ENCODE measurements at places on chromosomes 4 and X.

- DNase-seq: no peak
Measured at GRCh38 chr4:55469979-55470378, 74.2 kb downstream of the TMEM165 start.

DNA sequence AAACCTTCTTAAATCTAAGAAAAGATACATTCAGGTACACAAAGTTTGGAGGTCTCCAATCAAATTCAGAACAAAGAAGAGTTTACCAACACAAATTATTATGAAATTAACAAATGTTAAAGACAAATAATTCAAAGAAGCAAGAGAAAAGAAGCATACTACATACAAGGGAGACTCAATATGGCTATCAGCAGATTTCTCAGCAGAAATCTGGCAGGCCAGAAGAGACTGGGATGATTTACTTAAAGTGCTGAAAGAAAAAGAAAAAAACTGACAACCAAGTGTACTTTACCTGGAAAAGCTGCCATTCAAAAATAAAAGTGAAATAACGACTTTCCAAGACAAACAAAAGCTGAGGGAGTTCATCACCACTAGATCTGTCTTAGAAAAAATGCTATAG lies 64.4 kb upstream of the HTR2C start:
- no peak for DNase-seq

GRCh38 chr4:75710246-75710645 lies 14.1 kb upstream of the USO1 start:
- DNase-seq: no peak

- DNase-seq: no peak
Measured at GRCh38 chrX:98501426-98501825, 1617.7 kb downstream of the RPA4 start.

- DNase-seq: no peak
Measured at GRCh38 chr4:99863-100262, 24.4 kb upstream of the ZNF718 start.

DNA sequence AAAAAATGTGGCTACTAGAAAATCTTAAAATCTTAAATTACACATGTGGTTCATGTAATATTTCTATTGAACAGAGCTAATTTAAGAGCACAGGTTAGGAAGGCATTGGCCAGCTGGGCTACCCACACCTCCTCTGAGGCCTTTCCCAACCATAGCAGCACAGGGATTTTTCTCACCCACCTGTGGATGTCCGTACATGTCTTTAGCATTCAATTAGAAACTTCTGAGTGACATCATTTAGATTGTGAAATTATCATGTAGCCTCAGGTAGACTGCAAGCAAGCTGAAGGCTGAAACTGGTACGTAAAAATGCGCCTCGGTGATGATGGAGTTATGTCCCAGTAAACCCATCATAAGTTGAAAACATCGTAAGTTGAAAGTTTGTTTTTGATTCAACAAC lies 31.2 kb downstream of the SCARB2 start:
- DNase-seq: no peak

GRCh38 chr4:155566354-155566753 lies 100.3 kb upstream of the GUCY1A1 start:
- DNase-seq: no peak

GRCh38 chr4:20253735-20254409 lies 2.2 kb downstream of the SLIT2 start:
- no peak for DNase-seq

GRCh38 chrX:69128588-69128987 lies 36.7 kb downstream of the PJA1 start:
- no peak for DNase-seq

- DNase-seq: no peak
Measured at GRCh38 chrX:54794795-54795194, 3.3 kb downstream of the ITIH6 start.

GRCh38 chrX:47843363-47843762 lies 6.7 kb downstream of the ZNF81 start:
- no peak for DNase-seq

DNA sequence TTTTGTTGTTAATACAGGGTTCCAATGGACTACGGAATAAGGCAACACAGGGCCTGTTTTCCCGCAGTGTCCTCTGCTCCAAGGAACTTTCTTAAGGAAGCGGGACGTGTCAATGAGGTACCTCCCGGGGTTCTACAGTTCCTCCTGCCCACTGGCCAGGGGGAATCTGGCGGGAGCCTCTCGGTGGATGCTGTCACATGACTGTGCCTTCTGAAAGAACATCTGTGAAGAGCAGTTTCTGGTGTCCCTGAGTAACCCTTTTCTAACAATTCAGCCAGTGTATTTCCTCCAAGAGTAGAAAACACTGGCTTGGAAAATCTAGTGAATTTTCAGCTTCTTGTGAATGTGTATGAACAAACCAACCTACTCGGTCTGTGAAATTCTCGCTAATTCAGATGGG lies 32.7 kb downstream of the MFAP3L start:
- no peak for DNase-seq

DNA sequence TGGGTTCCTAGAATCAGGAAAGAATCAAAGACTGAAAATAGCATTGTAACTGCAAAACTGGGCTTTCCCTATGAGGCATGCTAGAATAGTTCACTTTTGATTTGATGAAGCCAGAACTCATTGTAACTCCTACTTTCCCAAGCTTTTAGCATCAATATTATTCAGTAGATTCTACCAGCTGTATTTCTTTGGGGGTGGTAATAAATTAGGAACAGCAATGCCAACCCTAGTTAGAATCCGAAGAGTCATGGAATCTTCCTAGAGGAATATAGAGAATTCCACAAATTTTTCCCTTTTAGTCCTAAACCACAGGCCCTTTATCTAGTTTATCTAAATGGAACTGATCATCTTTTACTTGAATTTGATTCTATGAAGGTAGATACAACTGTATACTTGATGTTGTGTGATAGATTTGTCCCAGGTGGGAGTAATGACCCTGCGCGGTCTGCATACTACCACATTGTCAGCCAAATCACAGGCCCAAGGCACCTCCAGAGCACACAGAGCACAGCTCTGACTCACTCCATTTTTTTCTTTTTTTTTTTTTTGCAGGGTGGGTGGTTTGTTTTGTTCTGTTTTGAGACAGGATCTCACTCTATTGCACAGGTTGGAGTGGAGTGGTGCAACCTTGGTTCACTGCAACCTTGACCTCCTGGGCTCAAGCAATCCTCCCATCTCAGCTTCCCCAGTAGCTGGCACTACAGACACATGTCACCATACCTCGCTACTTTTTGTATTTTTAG lies 66.6 kb downstream of the EDNRA start:
- DNase-seq: no peak

DNA sequence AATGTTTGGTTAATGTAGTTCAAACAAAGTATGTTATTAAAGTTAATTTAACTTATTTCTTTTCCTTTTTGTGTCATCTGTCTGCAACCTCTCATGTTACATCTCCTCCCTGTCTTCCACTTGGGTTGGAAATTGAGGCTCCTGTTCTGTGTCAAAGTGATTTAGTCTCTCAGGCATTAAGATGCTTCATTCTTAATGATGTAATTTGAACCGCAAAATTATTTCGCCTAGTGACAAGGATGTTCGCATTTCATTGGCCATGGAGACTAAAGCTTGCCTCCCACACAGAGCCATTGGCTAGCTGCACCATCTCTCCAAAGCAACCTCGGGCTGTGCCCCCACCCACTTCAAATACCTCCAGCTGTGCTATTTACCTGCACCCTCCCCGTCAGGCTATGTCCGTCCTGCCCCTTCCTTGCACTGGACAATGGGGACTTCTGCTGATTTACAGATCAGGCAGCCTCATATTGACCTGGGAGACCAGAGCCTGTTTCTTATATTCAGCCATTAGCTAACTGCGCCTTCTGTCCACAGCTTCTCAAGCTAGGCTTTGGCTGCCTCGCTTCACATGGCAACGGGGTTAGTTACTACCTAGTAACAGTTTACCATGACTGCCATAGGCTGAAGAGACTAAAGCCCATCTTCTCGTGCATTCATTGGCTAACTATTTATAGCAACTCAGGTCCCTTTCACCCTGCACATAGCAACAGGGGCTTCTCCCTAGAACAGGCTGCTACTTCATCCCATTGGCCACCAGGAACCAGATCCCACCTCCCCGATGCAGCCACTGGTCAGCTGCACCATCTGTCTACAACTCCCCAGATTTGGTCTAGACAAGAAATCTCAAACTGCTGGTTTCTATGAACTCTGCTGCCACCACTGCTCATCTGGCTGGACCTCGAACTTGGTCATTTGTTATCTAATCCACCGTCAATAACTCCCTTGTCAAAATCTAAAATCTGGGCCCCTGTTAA lies 8.6 kb upstream of the ZNF157 start:
- DNase-seq: peak; percentile 84

GRCh38 chr4:90745176-90745575 lies 618.0 kb downstream of the CCSER1 start:
- DNase-seq: no peak

Measured in AG04450 (cell line).